Spleen (tissue), 13 donors: ENCODE measurements at places on chromosomes 7 and 10. TPM values are rescaled to one million over a fixed set of nuclear protein-coding genes. Genes with fewer than 3 reads are reported as not detected.

The CNNM2 gene
- 0.65 TPM for polyA plus RNA-seq

- no peak within 1 kb of the TSS for H3K4me3 ChIP-seq
- H3K4me1 ChIP-seq: no peaks in the 10 kb centered on the region
- no peak for DNase-seq
- no peaks in the 10 kb centered on the region for H3K36me3 ChIP-seq
These were observed at the start of gene CFTR for GRCh38 chr7:117479225-117480054. Gene CFTR (plus strand): TSS chr7:117480025. CDS start chr7:117480095, 70 bp downstream.

DNA sequence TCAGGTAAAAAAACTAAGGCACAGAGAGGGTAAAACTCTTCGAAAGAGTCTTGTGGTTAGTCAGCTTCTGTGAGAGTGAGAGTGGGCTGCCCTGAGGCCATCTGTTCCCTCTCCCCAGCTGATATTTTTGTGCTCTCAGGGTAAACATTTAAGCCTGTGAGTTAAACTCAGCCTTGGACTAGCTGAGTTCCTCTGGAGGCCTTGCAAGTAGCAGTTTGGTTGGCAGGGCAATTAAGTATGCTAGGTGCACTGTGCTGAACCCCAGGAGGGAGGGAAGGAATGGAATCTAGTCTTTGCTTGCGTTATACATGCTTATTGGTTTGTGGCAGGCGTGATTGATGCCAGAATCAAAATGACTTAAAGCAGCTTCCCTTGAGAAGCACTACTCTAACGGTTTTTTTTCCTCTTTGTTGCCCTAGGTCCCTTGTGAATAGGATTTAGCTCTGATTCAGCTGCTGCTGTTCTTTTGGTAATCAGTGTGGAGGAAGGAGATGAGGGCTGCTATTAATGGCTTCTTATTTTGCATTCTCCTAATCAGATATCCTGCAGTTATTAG, 140.2 kb downstream of the AUTS2 start:
- H3K4me1 ChIP-seq: no peaks in the 10 kb centered on the region
- H3K27ac ChIP-seq: no peak overlapping the region
- DNase-seq: no peak
- H3K4me3 ChIP-seq: no peak overlapping the region

The TAS2R4 gene
- polyA plus RNA-seq: 0.48 TPM

DNA sequence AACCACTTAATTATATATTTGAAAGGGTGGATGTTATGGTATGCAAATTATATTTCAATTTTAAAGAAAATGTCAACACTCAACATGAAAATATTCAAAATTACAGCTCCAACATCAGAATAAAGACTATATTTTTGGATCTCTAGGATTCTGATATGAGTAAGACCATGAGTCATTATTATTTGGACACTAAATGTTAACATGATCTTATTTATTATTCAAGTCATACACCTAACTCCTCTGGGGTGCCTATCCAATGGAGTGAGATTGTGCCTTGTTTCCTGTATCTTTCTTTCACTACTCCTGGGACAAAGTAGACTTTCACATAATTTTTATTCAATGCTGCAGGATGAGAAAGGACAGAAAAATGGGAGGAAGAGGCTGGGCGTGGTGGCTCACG, 135.2 kb upstream of the PRSS1 start:
- no peak overlapping the region for H3K27ac ChIP-seq
- no peak overlapping the region for H3K4me3 ChIP-seq
- H3K4me1 ChIP-seq: no peaks in the 10 kb centered on the region
